ENCODE measurements at places on chromosomes 3 and 15. TPM values are rescaled to one million over a fixed set of nuclear protein-coding genes. Genes with fewer than 3 reads are reported as not detected.

- peaks cover 10% of the 10 kb centered on the region for H3K36me3 ChIP-seq
- no peak overlapping the region for H3K27ac ChIP-seq
- H3K4me3 ChIP-seq: no peak overlapping the region
- no peaks in the 10 kb centered on the region for H3K27me3 ChIP-seq
- H3K4me1 ChIP-seq: peaks cover 77% of the 10 kb centered on the region
Measured at GRCh38 chr3:30619318-30619717, 12.9 kb downstream of the TGFBR2 start.

- H3K4me1 ChIP-seq: peaks cover 29% of the 10 kb centered on the region
- H3K36me3 ChIP-seq: no peaks in the 10 kb centered on the region
- H3K27ac ChIP-seq: no peak overlapping the region
- DNase-seq: no peak
- H3K27me3 ChIP-seq: no peaks in the 10 kb centered on the region
Measured at GRCh38 chr3:46953234-46954010, 23.1 kb downstream of the CCDC12 start.

DNA sequence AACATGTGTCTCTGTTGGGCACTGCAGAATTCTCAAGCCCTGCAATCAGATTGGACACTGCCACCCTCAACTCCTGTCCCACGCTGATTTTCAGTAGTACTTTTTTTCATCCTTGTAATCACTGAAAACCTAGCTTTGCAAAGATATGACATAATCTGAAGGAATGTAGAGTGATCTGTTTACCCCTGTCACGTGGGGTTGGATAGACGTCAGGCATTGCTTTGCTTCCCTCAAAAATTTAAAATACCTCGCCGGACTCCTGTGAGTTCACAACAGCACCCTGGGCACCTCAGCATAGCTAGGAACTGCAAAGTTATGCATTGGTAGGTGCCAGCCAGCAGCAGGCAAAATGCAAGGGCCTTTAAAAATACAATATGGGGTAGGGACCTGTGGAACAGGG lies 71.1 kb upstream of the OXTR start:
- no peaks in the 10 kb centered on the region for H3K27me3 ChIP-seq
- H3K36me3 ChIP-seq: no peaks in the 10 kb centered on the region
- H3K27ac ChIP-seq: no peak overlapping the region
- H3K4me1 ChIP-seq: no peaks in the 10 kb centered on the region

GRCh38 chr3:15521573-15521965 lies at the start of gene COLQ:
Gene COLQ, minus strand, starts transcription at chr3:15521706. Its CDS starts 81 bp downstream, at chr3:15521625.
- peaks cover 7% of the 10 kb centered on the region for H3K27me3 ChIP-seq
- no peaks in the 10 kb centered on the region for H3K36me3 ChIP-seq
- no peaks in the 10 kb centered on the region for H3K4me1 ChIP-seq
- no peak for DNase-seq
- H3K4me3 ChIP-seq: no peak within 1 kb of the TSS

TLR9 gene
- total RNA-seq: not detected

GRCh38 chr15:39115379-39116057 lies 465.4 kb upstream of the THBS1 start:
- H3K36me3 ChIP-seq: no peaks in the 10 kb centered on the region
- DNase-seq: no peak
- no peak overlapping the region for H3K27ac ChIP-seq
- H3K4me3 ChIP-seq: no peak overlapping the region
- peaks cover 22% of the 10 kb centered on the region for H3K4me1 ChIP-seq

GRCh38 chr3:16229681-16230080 lies 35.1 kb downstream of the DPH3 start:
- H3K4me3 ChIP-seq: no peak overlapping the region
- no peaks in the 10 kb centered on the region for H3K36me3 ChIP-seq
- H3K27ac ChIP-seq: no peak overlapping the region

- no peaks in the 10 kb centered on the region for H3K4me1 ChIP-seq
- H3K4me3 ChIP-seq: no peak overlapping the region
- H3K27me3 ChIP-seq: no peaks in the 10 kb centered on the region
- H3K27ac ChIP-seq: no peak overlapping the region
Measured at GRCh38 chr15:62758126-62758951, 284.2 kb upstream of the TPM1 start.

PLCB2 gene
- total RNA-seq: 1.5 TPM

GRCh38 chr3:63349583-63350573 lies 71.8 kb downstream of the SYNPR start:
- no peak overlapping the region for H3K4me3 ChIP-seq
- H3K4me1 ChIP-seq: no peaks in the 10 kb centered on the region
- no peaks in the 10 kb centered on the region for H3K27me3 ChIP-seq

TNFSF10 gene
- total RNA-seq: 18.5 TPM

DZIP3 gene
- 7.1 TPM for total RNA-seq

DNA sequence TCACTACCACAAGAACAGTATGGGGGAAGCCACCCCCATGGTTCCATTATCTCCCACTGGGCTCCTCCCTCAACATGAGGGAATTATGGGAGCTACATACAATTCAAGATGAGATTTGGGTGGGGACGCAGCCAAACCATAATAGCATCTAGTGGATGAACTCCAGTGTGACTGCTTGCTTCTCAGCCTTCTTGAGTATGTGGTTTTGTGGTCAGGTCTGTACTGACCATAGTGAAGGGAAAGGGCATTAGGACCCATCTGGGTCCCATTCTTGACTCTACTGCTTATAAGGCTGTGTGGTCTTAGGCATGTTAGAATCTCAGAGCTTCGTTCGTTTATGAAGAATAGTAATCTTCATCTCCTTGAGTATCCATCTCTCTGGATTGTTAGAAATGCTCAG lies 81.4 kb downstream of the CGNL1 start:
- peaks cover 29% of the 10 kb centered on the region for H3K4me1 ChIP-seq
- H3K36me3 ChIP-seq: no peaks in the 10 kb centered on the region
- H3K4me3 ChIP-seq: no peak overlapping the region

DNA sequence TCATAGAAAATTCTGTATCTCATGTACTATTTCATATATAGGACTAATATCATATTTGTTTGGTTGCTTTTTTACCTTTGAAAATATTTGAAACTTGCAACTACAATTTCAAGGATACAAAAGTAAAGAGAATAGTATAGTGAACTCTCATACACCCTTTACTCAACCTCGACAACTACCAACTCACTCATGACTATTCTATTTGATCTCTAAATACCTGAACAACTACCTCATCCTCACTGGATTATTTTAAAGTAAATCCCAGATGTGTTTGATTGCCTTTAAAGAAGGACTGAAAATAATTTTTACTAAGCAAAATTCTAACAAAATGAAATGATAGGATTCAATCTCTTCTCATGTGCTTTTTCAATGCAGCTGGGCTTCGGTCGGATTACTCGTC lies 12.1 kb downstream of the TMPRSS7 start:
- DNase-seq: no peak
- H3K4me3 ChIP-seq: no peak overlapping the region
- H3K4me1 ChIP-seq: no peaks in the 10 kb centered on the region
- H3K27me3 ChIP-seq: no peaks in the 10 kb centered on the region

DNA sequence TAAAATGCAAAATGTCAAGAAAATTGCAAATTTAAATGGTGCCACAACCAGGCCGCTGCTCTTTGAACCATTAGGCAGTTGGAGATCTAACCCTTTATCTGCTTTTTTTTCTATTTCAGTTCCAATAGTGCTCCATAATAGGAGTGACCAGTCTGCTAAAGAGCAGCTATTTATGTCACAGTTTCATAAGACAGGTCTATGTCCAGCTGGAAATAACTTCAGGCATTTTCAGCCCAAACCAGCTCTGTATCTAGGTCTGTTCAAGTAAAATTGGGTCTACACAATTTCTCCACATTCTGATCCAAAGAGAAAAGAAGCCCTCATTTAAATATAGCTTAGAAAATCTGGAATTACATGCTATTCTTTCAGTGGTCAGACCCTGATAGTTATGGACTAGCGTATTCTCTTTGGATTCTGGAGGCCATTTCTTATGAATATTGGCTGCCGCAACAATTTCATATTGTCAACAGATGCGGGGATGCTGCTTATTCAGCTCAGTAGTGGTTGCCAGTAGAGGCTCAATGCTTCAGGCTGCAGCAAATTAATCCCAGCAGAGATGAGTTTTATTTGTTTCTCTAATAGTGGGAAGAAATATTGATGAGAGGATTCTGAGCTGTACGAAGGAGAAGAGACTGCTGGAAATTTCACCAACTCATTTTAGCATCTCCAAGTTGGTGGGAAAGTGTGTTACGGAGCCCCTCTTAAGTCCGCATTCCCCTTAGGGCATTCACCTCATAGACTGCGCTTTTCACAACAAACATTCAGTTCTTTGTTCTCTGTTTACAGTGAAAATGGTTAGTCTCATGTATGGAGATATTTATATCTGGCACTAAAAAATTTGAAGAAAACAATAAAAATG lies 887.0 kb downstream of the ROBO1 start:
- H3K27me3 ChIP-seq: no peaks in the 10 kb centered on the region
- no peak overlapping the region for H3K27ac ChIP-seq
- no peaks in the 10 kb centered on the region for H3K36me3 ChIP-seq

- no peak for DNase-seq
- no peaks in the 10 kb centered on the region for H3K36me3 ChIP-seq
- H3K4me3 ChIP-seq: no peak overlapping the region
- no peaks in the 10 kb centered on the region for H3K27me3 ChIP-seq
- H3K27ac ChIP-seq: no peak overlapping the region
Measured at GRCh38 chr3:46681856-46682540, 11.5 kb downstream of the ALS2CL start.

SLC35G2 gene
- total RNA-seq: 19.4 TPM

WDR72 gene
- total RNA-seq: not detected

DNA sequence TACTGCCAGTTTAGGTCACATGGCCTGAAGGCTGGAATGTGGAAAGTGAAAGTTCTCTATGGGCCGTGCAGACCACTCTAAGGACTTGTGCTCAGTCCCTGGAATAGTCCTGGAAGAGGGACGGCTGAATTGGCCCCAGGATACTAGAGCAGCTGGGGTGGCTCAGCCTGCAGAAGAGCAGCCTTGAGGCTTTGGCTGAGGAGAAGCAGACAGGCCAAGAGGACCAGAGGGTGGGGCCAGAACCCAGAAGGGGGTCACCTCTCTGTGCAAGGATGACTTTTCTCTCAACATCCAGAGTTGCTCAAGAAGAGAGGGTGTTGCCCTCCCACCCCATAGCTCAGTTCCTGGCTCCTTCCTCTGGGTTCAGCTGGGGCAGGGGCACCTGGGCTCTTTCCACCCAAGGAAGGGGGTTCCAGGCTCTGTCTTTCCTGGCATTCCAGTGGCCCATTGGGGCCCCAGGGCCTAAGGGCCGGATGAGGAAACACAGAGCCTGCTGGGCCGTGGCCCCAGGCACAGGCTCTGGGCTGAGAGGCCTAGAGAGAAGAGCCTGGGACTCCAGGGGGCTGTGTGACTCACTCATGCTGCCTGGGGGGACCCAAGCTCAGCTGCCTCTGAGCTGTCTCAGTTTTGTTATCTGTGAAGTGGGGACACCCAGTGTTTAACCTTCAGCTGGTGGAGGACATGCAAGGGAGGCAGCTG lies 8.5 kb upstream of the FBLN2 start:
- H3K4me3 ChIP-seq: no peak overlapping the region
- H3K27me3 ChIP-seq: no peaks in the 10 kb centered on the region
- H3K4me1 ChIP-seq: no peaks in the 10 kb centered on the region
- DNase-seq: no peak

DNA sequence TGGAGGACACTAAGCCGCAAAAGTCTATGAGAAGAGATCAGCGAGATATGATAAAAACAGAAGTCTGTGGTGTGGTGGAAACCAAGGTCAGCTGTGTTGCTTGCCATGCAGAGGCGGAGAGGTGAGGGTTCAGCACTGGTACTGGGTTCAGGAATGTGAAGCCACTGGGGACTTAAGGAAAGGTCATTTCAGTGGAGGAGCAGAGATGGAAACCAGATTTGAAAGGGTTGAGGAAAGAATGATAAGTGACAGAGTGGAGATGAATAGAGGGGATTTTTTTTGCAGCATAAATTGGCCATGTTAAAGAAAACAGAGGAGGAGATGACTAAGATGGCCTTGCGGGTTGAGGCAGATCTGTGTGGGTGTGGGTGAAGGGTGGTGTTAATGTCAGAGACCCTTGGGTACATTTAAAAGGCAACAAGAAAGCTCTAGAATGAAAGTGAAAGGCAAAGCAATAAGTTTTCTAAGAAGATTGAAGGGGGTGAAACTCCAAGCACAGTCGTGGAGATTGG lies 265.5 kb downstream of the ADAMTSL3 start:
- no peak for DNase-seq
- no peaks in the 10 kb centered on the region for H3K27me3 ChIP-seq
- no peaks in the 10 kb centered on the region for H3K36me3 ChIP-seq
- H3K27ac ChIP-seq: no peak overlapping the region
- H3K4me1 ChIP-seq: no peaks in the 10 kb centered on the region
- H3K4me3 ChIP-seq: no peak overlapping the region

IMPG2 gene
- 0.76 TPM for total RNA-seq

DNA sequence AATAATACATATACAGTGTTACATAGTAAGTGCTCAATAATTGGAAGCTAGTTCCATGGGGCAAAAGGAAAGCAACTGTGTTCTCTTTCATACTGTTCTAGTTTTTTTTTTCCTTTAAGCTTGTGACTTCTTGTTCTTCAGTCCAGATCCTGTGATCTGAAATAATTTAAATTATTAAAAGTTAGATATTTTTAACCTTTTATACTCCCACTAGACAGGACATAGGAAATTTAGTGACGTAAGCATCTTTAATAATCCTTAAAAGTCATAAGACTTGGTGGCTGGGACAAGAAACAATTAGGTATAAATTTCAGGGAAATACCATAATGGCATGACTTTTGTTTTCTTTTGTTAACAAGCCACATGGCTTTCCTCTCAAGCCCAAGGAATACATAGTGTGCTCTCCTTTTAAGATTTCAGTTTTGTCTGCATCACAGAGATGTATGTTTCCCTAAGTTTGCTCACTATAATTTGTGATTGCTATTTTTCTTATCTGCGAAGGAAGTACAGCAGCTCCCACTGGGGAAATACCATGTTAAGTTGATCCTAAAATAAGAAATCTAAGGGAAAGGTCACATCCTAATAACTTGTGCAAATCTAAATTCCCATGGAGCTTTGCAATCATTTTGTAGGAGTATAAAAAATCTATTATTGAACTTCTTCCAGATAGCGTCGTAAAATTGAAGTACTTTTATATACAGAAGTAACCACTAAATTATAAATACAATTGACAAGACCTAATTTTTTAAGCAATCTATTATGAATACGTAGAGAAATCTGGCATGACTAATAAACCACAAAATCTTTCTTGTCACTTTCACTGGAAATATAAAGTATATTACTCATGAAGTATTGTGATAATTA lies 30.1 kb downstream of the PPARG start:
- no peak overlapping the region for H3K27ac ChIP-seq
- H3K36me3 ChIP-seq: no peaks in the 10 kb centered on the region
- DNase-seq: peak; percentile 57
- no peak overlapping the region for H3K4me3 ChIP-seq
- peaks cover 10% of the 10 kb centered on the region for H3K4me1 ChIP-seq
